ENCODE measurements at places on chromosomes 6 and 20.

- DNase-seq = no peak
Observed at GRCh38 chr6:147604373-147604772, 95.9 kb downstream of the SAMD5 start.

- no peak for DNase-seq
Observed at GRCh38 chr20:46139266-46139889, 21.3 kb downstream of the CD40 start.

- DNase-seq = no peak
Observed at GRCh38 chr20:34237942-34238341, 3.3 kb upstream of the ASIP start.

DNA sequence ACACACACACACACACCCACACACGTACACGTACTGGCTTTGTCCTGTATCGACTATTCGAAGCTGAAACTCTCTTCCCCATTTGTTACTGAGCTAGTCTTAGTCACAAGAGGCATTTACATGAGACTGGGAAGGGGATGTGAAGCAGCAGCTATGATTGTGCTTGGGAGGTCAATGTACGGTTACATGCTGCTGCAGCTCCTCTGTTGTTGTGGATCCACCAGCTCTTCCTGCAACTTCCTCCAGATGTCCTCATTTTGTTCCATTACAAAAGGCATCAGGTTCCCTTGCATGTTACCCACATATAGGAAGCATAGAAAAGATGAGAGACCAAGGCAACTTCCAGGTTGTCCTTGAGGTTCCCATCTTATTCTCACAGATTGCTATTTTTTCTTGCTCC, 612.4 kb upstream of the IMPG1 start:
- DNase-seq = no peak

GRCh38 chr20:20201124-20201523, 148.8 kb downstream of the CFAP61 start:
- no peak for DNase-seq
